Stimulated activated CD4-positive, alpha-beta T cell treated with anti-CD3 and anti-CD28 coated beads, Interleukin-1b, Interleukin-23, amount 100 ng/mL, for 1 hour (primary cell): ENCODE measurements at places on chromosomes 13 and 19.

DNA sequence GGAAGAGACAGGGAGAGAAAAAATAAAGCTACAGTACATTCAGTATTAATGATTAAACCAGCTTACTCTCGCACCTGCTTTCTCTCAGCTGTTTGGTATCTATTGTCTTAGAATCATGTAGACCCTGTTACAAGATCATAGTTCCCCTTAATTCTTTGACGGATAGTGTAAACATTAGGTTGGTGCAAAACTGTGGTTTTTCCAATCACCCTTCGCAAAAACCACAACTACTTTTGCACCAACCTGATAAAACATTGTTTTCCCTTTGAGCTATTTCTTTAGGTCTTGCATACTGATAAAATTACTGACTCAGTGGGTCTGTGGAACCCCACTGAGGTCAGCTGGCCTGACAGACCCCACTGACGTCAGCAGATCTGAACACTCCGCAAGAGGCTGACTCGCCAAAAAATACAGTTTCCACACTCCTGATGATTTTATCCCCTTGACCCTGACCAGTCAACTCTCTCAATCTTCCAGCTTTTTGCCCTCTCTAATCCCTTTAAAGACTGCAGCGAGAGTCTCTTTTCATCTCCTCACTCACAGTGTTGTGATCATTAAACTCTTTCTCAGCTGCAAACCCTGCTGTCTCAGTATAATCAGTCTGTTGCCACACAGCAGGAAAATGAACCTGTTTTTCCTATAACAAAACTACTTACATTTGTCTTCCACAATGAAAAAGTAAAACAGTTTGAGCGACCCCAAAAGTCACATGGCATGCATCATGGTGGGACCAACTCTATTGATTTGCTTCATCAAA, 123.9 kb downstream of the SLITRK6 start:
- DNase-seq = no peak

DNA sequence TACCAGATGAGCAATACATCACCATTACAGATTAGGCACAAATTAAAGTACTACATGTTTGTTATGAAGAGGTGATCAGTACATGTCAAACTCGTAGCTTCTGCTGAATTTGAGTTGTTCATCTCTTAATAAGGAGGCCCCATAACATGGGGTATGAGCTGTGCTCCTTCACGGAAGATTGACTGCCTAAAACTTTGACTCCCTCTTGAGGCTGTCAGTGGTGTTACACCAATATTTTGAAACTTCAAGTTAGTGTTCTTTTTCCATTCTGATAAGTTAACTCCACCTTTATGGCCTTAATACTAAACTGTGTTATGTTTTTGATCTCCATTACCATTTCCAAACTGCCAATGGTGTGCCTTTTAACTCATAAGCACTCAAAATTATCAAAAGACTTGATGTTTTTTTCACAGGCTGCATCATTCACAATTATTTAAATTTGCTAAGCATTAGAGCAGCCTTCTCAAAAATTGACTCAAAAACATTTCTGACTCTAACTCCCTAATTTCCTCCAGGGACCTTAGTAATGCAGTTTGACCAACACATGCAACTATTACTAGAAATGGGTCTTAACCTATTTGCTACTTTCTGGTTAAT, 1591.5 kb downstream of the PCDH9 start:
- DNase-seq = no peak

GRCh38 chr13:84433024-84433423, 550.8 kb upstream of the SLITRK1 start:
- no peak for DNase-seq

DNA sequence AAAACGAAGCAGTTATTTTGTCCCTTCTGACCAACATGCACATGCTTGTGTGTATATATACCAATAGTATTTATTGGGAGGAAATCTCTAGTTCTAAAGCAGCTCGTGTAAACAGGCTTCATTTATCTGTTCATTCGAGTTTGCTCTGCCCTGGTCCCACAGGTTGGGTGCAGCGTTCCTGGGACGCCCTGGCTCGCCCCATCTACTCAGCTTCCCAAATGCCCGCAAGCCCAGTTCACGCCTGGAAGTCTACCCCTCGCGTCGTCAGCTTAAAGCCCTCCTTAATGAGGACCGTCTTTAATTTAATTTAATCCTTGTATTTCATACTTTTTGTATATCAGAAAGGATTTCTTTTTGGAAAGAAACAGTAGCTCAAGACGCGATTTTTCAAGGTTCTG, 604 bp downstream of the THSD1 start:
- DNase-seq = no peak

DNA sequence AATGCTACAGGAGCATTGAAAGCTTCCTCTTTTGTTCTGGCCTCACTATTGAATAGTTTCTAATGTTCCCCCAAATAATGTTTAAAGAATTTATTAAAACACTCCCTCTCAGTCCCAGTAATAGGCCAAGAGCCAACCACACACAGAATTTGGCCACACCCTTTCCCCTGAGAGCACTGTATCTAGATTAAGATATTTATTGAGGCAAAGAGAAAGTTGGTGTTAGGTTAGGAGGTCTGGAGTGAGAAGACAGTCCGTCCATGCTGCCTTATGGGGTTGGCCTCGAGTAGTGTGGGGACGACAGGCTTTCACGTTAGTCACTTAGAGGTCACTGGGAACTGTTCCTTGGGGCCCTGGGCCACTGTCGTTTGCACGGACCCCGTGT, 122.9 kb upstream of the RNF113B start:
- no peak for DNase-seq

DNA sequence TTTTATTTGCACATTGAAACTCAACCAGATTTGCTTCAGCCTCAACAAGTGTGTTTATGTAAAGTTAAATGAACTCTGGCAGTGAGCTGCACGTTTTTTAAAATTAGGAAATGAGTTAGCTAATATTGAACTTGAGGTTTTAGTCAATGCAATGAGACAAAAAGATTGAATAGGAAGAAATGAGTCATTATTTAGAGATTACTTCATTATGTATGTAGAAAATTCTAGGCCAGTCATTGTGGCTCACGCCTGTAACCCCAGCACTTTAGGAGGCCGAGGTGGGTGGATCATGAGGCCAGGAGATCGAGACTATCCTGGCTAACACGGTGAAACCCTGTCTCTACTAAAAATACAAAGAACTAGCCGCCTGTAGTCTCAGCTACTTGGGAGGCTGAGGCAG, 22.8 kb upstream of the CD70 start:
- DNase-seq = no peak

GRCh38 chr19:34838753-34839431, 65.9 kb upstream of the ZNF599 start:
- DNase-seq = no peak

GRCh38 chr19:11377237-11377636, 2.8 kb downstream of the SWSAP1 start:
- no peak for DNase-seq

DNA sequence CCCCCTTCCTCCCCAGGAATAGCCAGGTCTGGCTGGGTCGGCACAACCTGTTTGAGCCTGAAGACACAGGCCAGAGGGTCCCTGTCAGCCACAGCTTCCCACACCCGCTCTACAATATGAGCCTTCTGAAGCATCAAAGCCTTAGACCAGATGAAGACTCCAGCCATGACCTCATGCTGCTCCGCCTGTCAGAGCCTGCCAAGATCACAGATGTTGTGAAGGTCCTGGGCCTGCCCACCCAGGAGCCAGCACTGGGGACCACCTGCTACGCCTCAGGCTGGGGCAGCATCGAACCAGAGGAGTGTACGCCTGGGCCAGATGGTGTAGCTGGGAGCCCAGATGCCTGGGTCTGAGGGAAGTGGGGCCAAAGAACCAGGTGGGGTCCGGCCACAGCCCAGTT, 3.2 kb downstream of the KLK2 start:
- DNase-seq = no peak

- no peak for DNase-seq
Measured at GRCh38 chr19:33248553-33248953, 22.9 kb upstream of the SLC7A10 start.

DNA sequence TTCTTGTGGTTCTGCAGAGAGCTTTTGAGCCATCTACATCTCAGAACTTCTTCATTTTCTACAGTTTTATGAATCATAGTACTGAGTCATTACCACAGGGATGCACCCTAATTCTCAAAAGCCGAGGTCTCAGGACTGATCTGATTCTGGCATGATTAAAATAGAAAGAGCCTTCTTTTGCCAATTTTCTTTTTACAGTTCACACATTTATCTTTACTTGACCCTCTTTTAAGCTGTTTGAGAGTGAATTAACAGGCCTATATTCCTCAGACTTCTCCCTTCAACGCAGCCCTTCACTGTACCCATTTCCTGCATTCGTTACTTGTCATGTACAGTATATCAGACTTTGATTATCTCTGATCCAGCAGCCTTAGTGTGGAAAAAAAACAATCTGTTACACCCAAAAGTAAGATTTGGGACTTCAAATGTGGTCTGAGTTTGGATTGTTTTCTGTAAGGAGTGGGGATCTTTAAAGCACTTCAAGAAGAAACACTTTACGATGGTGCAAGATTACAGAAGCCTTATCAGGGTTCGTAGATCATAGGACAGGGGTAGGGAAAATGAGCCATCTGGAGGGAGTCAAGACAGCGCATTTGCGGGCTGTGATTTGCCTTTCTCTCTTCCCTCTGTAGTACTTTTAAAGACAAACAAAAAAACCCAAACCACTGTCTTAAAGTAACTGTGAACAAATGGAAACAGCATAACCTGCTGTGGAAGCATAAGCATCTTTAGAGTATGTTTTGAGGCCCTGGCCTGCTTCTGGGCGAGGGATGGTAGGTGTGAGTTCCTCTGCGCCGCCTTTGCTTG, 15.3 kb upstream of the GPR183 start:
- DNase-seq = no peak

DNA sequence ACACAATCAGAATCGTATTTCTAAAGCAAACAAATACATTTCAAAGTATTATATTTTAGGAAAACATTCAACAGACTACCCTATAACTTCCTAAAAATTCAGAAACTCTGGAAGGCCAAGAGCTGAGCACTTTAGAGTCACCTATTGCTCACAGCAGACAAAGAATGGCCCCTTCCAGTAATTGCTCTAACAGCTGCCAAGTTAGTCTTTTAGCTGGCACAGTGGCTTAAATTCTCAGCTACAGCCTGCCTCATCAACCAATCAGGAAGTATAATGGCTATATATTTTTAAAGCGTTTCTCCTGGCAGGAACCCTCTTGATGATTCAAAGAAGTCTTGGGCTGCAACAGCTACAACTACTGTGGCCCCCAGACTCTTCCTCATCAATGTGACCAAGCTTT, 14.9 kb upstream of the SLITRK5 start:
- DNase-seq = no peak

- DNase-seq = no peak
Measured at GRCh38 chr19:53634768-53635167, 3.0 kb downstream of the DPRX start.

DNA sequence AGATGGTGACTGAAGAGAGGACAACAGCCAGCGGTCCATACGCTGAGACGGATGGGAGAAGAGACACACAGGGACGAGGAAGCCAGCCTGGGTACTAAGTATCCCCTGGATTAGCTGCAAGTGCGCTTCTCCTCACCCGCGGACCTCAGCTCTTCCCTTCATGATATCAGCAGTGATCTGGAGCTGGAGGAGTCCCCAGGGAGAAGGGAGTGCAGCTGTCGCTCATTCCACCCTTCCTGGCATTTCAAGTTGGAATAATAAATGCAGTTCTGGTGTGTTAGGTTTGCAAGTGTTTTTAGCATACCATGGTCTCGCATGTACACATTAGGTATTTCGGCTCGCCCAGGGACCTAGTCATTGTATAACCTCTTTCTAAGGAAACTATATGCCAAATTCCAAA, 88.5 kb upstream of the C1QTNF9B start:
- DNase-seq = no peak

GRCh38 chr13:102697929-102698648, 3.2 kb upstream of the METTL21C start:
- DNase-seq = no peak

- no peak for DNase-seq
Measured at GRCh38 chr13:95267662-95268342, 33.4 kb downstream of the ABCC4 start.

DNA sequence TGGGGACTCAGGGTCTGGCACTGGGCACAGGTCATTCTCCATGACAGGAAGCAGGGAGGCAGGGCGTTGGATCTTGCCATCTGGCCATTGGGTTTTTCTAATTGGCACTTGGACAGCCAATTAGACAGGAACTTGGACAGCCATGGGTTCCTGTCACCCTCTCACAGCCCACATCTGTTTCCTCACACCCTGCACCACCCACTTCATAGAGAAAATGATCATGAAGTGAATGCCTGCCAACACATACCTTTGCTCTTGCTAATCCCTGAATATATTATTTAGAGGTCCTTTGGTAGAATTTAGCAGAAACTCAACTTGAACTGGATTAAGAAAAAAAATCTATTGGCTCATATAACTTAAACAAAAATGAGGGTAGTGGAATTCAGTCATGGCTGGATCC, 4.9 kb upstream of the OLFM2 start:
- DNase-seq = no peak

DNA sequence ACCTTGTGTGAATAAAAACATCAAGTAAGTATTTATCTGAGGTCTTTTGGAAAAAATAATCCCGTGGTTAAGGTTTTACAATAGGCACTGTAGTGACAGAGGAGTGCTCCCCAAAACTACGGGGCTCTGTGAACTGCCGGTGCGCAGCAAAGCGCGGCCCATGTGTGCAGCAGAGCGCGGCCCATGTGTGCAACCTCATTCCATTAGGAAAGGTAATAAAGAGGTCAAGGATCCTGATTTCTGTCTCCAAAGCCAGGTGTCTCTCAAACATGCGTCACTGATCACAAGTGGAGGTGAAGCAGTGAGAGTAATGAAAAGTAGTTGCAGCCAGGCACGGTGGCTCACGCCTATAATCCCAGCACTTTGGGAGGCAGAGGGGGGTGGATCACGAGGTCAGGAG, 58.7 kb downstream of the MRPL57 start:
- DNase-seq = no peak

DNA sequence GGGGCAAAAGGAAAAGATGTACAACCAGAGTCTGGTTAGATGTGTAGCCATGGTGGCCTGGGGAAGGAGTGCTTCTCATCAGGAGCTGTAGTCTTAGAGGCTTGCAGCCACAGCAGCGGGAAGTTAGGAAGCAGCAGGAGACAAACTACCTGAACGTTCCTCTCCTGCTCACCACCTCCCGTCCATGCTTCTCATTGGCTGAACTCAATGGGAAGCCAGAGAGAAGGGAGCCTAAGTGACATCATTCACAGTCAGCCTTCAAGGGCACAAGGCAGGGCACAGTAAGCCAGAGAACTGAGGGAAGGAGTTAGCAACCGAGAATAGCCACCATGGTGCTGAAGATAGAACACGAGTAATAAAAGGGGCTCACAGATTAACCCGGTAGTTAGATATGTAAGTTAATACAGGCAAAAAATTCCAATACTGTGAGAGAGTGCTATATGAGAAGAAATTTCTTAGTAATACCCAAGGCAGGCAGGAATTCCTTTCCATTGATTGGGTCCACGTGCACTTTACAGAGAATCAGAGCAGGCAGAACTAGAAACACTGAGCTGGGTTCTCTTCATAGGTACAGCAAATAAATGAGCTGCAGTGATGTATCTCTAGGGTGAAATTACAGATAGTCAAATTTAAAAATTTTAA, 391.5 kb upstream of the DACH1 start:
- DNase-seq = no peak

DNA sequence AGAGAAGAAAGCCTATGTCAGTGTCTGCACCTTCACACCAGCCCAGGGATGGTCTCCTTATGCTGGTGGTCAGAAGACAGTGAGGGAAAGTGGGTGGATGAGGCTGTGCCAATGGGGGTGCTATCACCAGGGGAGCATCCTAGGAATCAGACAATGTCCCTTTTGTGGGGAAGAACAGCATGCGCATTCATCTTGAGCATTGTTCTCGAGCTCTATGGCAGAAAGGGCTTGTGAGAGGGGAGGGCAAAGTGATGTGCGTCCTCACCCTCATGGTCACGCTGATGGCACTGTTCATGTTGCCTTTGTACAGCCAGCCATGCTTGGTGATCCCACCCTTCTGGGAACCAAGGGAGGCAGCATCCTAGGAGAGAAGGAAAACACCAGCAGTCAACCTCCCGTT, 56.1 kb downstream of the DOCK9 start:
- DNase-seq = no peak
